Large intestine (tissue), 12 donors: ENCODE measurements at places on chromosomes 2 and 18.

GRCh38 chr2:52852006-52852405 is 915.6 kb upstream of the CHAC2 start:
- DNase-seq, result no peak
- H3K27me3 ChIP-seq, result no peaks in the 10 kb centered on the region
- H3K4me3 ChIP-seq, result no peak overlapping the region
- H3K36me3 ChIP-seq, result no peaks in the 10 kb centered on the region
- no peaks in the 10 kb centered on the region for H3K4me1 ChIP-seq

DNA sequence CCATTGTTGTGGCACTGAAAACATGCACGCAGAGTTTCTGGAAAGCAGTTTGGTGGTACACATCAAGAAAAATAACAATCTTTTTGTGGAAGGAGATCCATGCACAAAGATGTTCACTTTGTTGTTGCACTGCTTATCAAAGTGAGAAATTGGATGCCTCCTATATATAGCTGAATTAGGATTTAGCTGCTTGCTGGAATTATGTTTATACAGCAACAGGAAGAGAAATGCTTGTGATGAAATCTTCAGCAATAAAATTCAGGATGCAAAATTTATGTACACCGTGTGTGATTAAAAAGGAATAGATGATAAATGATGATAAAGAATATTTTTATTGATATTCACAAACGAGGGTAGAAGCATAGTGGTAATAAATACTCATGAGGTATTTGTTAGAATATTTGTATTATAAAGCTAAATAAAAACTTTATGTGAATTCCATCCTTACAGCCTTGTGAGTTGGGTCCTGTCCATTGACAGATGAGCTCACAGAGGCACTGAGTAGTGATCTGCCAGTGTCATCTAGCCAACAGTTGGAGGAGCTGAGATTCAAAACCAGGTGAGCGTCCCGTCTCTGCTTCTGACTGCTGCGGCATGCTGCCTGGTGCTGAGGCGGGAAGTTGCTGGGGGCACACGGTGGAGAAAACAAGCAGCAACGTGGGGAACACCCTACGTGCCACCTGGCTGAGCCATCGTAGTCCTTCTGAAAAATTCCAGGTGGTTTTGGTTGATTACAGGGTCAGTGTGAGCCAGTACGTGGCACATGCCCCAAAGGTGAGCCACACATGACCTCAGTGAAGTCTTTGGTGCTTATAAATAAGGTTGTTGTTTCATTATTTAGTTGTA is 80.2 kb downstream of the ASAP2 start:
- no peak overlapping the region for H3K4me3 ChIP-seq
- no peak overlapping the region for H3K27ac ChIP-seq
- peaks cover 7% of the 10 kb centered on the region for H3K36me3 ChIP-seq
- H3K4me1 ChIP-seq, result no peaks in the 10 kb centered on the region
- DNase-seq, result no peak
- no peaks in the 10 kb centered on the region for H3K27me3 ChIP-seq

GRCh38 chr18:12604445-12605007 is 53.4 kb downstream of the SPIRE1 start:
- H3K4me3 ChIP-seq, result no peak overlapping the region
- no peak for DNase-seq
- no peaks in the 10 kb centered on the region for H3K27me3 ChIP-seq
- H3K4me1 ChIP-seq, result no peaks in the 10 kb centered on the region

DNA sequence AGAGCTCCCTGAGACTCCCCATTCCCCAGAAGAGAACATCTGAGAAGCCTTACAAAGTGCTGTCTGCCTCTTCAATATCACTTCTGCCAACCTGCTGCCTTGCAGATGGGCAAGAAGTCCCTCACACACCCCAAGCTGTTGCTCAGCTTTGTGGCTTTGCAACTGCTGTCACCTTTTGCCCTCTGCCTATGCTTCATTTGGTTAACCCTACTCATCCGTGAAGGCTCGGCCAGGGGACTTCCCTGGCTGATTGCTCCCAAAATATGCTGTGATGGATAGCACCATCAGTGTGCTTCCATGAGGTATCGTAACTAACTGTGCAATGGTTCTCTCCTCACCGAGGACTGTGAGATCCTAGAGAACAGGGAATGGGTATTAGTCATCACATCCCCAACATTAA is 88.9 kb upstream of the CYP1B1 start:
- no peak for DNase-seq
- no peaks in the 10 kb centered on the region for H3K27me3 ChIP-seq
- no peaks in the 10 kb centered on the region for H3K4me1 ChIP-seq
- no peak overlapping the region for H3K27ac ChIP-seq
- no peaks in the 10 kb centered on the region for H3K36me3 ChIP-seq

- no peak overlapping the region for H3K4me3 ChIP-seq
- peaks cover 6% of the 10 kb centered on the region for H3K4me1 ChIP-seq
- no peaks in the 10 kb centered on the region for H3K36me3 ChIP-seq
- H3K27ac ChIP-seq, result no peak overlapping the region
- no peak for DNase-seq
Measured at GRCh38 chr2:14418115-14418514, 214.4 kb upstream of the LRATD1 start.

DNA sequence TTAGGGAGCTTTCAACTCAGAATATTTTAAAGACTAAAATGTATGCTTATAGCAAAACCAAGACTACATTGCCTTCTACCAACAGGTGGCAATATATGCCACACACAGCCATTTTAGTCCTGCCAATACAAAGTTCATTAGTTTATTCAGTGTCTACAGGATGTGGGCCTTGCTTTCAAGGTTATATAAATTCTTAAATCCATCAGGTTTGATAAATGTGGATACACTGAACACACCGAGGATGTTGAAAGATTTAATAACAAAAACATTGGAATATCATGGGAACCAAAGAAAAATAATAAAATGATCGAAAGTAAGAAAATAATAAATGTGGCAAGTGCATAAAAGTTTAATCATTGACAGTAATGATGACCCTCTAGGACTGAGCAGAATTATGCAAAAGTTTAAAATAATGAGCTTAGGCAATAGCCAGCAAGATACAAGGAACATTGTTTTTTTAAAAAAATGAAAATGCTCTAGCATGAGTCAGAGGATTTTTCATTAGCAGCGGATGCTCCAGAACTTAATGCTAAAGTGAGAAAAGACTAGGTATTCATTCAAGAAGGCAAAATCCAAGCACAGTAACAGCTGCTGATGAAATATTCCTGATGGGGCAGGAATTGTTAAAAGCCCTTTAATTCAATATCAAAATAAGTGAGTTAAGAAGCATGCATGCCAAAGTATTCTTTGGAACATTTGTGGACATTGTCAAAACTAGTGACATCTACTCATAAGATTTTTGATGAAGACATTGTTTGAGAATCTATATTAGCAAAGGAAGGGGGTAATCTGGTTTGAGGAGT is 14.2 kb downstream of the SCN9A start:
- H3K4me1 ChIP-seq, result no peaks in the 10 kb centered on the region
- DNase-seq, result peak; percentile 21
- H3K27ac ChIP-seq, result no peak overlapping the region
- H3K27me3 ChIP-seq, result no peaks in the 10 kb centered on the region

GRCh38 chr2:197626965-197627625 is 48.3 kb downstream of the RFTN2 start:
- H3K4me3 ChIP-seq, result no peak overlapping the region
- DNase-seq, result no peak
- H3K27ac ChIP-seq, result no peak overlapping the region
- no peaks in the 10 kb centered on the region for H3K36me3 ChIP-seq
- no peaks in the 10 kb centered on the region for H3K4me1 ChIP-seq
- no peaks in the 10 kb centered on the region for H3K27me3 ChIP-seq

DNA sequence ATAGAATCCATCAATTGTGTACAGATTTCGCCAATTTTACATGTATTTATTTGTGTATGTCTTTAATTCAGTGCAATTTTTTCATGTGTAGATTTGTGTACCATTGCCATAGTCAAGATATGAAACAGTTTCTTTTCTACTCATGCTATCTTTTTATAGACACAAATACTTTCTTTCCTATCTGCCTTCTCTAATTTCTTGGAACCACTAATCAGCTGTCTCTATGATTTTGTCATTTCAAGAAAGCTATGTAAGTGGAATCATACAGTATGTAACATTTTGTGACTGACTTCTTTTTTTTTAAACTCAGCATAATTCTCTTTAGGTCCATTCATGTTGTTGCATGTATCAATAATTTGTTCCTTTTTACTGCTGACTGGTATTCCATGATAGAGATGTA is 33.3 kb downstream of the KIAA1328 start:
- no peak overlapping the region for H3K4me3 ChIP-seq
- H3K27ac ChIP-seq, result no peak overlapping the region
- no peaks in the 10 kb centered on the region for H3K4me1 ChIP-seq
- no peaks in the 10 kb centered on the region for H3K36me3 ChIP-seq
- no peaks in the 10 kb centered on the region for H3K27me3 ChIP-seq
- no peak for DNase-seq

DNA sequence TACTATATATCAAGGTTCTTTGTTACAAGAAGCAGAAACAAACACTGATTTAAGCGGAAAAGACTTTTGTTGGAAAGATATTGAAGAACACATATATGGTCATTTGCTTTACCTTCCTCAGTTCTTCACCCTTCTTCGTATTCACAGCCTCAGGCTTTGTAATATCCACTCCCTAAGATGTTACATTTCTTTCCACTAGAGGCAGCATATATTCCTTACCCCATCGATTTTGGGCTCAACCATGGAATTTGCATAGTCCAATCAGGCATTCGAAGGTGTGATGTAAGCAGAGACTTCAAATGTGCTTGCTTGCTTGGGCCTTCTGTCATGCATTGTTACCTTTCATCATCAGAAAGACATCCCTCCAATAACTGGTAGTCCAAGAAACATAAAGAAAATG is 287.4 kb downstream of the PID1 start:
- H3K4me1 ChIP-seq, result no peaks in the 10 kb centered on the region
- no peak for DNase-seq
- H3K27me3 ChIP-seq, result no peaks in the 10 kb centered on the region
- no peak overlapping the region for H3K27ac ChIP-seq

- DNase-seq, result peak; percentile 12
- H3K27ac ChIP-seq, result no peak overlapping the region
- no peak overlapping the region for H3K4me3 ChIP-seq
- H3K36me3 ChIP-seq, result no peaks in the 10 kb centered on the region
- H3K4me1 ChIP-seq, result no peaks in the 10 kb centered on the region
Measured at GRCh38 chr2:218375212-218375611, 6.9 kb upstream of the SLC11A1 start.
